Osteoblast (primary cell): ENCODE measurements at places on chromosomes 16 and 17. TPM values are rescaled to one million over a fixed set of nuclear protein-coding genes. Genes with fewer than 3 reads are reported as not detected.

- no peaks in the 10 kb centered on the region for H3K4me1 ChIP-seq
- no peaks in the 10 kb centered on the region for H3K27me3 ChIP-seq
- H3K4me3 ChIP-seq = no peak overlapping the region
- H3K27ac ChIP-seq = no peak overlapping the region
- DNase-seq = no peak
These were observed 16.6 kb downstream of the TXNDC11 start for GRCh38 chr16:11726008-11726407.

- H3K27ac ChIP-seq = no peak overlapping the region
- DNase-seq = peak; percentile 55
These were observed 24.3 kb downstream of the CENPV start for GRCh38 chr17:16328997-16329396.

DNA sequence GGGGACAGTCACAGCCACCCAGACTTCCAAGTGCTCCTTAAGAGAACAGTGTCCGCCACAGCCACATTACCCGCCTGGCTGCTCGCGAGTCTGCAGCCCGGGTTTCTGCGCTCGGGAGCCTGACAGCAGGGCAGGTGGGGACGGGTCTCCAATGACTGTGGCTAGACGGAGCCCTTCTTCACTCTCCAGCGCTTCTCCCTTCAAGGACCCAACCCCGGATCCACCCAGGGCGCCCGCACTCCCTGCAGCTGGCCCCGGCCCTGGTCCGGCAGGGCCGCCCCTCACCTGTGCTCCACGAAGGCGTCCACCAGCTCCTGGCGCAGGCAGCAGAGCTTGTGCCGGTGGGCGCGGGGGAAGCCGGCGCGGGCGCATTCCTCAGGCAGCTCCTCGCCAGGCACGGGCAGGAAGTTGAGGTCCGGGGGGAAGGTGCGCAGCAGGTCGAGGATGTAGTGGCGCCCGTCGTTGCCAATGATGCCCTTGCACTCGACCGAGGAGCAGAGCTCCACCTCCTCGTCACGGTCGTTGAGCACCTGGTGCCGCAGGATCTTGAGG, 13.9 kb downstream of the CLUH start:
- peak; percentile 84 for DNase-seq
- H3K4me3 ChIP-seq = no peak overlapping the region
- H3K27ac ChIP-seq = no peak overlapping the region
- no peaks in the 10 kb centered on the region for H3K27me3 ChIP-seq

GRCh38 chr17:29905086-29905878, 24.7 kb downstream of the SSH2 start:
- no peak overlapping the region for H3K27ac ChIP-seq
- H3K27me3 ChIP-seq = no peaks in the 10 kb centered on the region
- no peak overlapping the region for H3K4me3 ChIP-seq
- H3K36me3 ChIP-seq = no peaks in the 10 kb centered on the region
- no peak for DNase-seq

GRCh38 chr16:23278031-23278430, 24.1 kb upstream of the SCNN1B start:
- no peak overlapping the region for H3K4me3 ChIP-seq
- no peaks in the 10 kb centered on the region for H3K36me3 ChIP-seq
- H3K4me1 ChIP-seq = no peaks in the 10 kb centered on the region
- DNase-seq = no peak
- H3K27me3 ChIP-seq = peaks cover 7% of the 10 kb centered on the region

DNA sequence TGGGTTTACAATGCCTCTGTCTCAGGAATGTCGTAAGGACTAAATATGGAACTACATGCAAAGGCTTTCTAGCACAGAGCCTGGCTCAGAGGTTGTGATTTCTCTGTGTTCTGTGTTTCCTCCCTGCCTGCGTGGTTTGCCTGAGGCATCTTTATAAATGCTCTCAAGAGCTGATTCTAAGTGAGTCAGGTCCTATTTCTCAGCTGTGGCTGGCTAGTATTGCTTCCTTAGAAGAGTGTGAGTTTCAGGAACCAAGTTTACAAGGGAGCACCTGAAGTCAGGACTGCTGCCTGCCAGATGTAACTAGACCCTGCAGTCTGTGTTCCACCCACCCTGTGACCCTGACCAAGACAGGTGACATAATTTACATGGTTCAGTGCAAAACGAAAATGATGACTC, 8.0 kb upstream of the CCL1 start:
- no peak for DNase-seq
- H3K36me3 ChIP-seq = no peaks in the 10 kb centered on the region
- no peak overlapping the region for H3K4me3 ChIP-seq
- no peak overlapping the region for H3K27ac ChIP-seq

DNA sequence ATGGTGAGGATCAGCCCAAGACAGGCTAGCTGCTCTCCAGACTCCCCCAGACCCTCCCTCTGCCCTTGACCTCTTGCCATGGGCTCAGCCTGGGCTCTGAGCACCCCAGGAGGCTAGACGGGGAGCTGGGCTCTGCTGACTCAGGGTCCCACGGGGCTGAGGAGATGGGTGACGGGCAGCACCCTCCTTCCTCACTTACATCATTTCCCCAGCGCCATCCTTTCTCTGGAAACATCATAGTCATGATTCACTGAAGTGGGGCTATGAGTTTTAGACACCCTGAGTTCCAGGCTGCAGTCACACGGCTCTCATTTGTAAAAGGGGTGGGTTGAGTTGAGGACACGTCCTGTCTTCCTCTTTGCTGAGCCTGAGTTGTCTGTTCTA, 3.0 kb upstream of the ITGAX start:
- peak; percentile 84 for DNase-seq
- H3K4me1 ChIP-seq = peaks cover 5% of the 10 kb centered on the region
- no peaks in the 10 kb centered on the region for H3K27me3 ChIP-seq
- no peak overlapping the region for H3K4me3 ChIP-seq
- H3K27ac ChIP-seq = no peak overlapping the region
- no peaks in the 10 kb centered on the region for H3K36me3 ChIP-seq

DNA sequence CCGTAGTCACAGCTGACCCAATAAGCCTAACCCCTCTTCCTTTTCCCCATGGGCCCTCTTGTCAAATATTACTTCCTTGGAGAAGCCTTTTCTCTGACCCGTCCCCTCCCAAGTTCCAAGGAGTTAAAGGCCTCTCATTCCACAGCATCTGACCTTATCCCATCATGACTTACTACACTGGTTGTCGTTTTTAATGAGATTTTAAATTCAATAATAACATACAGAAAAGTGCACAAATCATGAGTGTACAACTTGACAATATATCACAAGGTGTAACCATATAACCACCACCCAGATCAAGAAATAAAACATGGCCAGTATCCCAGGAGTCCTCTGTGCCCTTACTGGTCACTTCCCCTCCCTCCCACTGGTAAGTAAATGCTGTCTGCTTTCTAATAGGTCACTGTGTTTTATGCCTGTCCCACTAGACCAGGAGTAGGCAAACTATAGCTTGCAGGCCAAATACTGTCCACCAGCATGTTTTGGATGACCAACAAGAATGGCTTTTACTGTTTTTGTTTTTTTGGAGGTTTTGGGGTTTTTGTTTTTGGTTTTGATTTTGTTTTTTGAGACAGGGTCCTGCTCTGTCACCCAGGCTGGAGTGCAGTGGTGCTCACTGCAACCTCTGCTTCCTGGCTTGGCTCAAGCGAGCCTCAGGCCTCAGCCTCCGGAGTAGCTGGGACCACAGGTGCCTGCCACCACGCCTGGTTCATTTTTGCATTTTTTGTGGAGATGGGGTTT, 1.2 kb upstream of the FDXR start:
- peak overlapping the region; percentile 75 for H3K4me3 ChIP-seq
- peaks cover 8% of the 10 kb centered on the region for H3K27me3 ChIP-seq
- H3K4me1 ChIP-seq = peaks cover 26% of the 10 kb centered on the region
- H3K27ac ChIP-seq = peak overlapping the region; percentile 80

DNA sequence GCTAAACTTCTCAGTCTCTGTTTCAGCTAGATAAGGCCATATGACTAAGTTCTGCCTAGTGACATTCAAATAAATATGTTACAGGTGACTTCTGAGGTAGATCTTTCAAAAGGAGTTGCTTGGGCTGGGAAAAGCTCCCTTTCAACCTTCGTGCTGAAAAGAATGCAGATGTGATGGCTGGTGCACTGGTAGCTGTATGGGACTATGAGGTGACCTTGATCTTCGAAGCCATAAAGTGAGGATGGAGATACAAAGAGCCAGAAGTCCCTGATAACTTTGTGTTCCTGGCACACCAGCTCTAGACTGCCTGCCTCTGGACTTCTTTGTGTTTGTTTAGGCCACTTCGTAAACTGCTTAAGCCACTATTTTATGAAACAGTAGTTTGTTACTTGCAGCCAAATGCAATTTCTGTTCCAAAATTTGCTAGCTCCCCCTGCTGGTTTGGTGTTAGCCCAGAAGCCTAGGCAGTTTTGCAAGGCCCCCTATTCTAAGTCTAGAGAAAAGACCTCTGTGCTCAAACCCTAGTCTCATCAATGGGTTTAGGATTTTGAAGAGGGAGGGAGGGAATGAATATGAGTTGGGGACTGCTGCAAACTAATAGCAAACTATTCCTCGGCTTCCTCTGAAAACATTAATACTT, 23.3 kb upstream of the ERCC4 start:
- H3K36me3 ChIP-seq = no peaks in the 10 kb centered on the region
- no peak overlapping the region for H3K27ac ChIP-seq
- no peak overlapping the region for H3K4me3 ChIP-seq
- peaks cover 3% of the 10 kb centered on the region for H3K27me3 ChIP-seq
- no peaks in the 10 kb centered on the region for H3K4me1 ChIP-seq

GRCh38 chr16:49623501-49624266, 232.2 kb downstream of the ZNF423 start:
- H3K27me3 ChIP-seq = no peaks in the 10 kb centered on the region
- H3K36me3 ChIP-seq = no peaks in the 10 kb centered on the region
- no peak overlapping the region for H3K4me3 ChIP-seq
- DNase-seq = no peak

DNA sequence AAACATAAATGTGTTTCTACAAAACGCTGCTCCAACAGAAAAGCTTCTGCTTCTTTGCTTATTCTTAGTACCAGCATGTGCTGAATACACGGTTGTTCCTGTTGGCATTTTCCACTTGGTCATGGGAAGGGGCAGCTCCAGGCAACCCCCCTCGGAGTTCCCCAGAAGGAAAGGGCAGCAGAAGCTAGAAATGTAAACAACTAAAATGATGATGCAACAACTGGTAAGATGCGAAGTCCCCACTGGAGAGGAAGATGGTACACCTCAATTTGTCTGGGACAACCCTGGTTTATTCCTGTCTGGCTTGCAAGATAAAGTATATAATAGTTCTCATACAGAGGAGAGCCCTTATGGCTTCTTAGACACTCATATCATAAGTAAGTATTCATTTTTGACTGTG, 9.2 kb upstream of the CCL13 start:
- no peak overlapping the region for H3K4me3 ChIP-seq
- no peak overlapping the region for H3K27ac ChIP-seq
- H3K27me3 ChIP-seq = no peaks in the 10 kb centered on the region
- DNase-seq = no peak
- H3K4me1 ChIP-seq = no peaks in the 10 kb centered on the region

- H3K27me3 ChIP-seq = no peaks in the 10 kb centered on the region
- no peaks in the 10 kb centered on the region for H3K36me3 ChIP-seq
- DNase-seq = no peak
- H3K4me1 ChIP-seq = peaks cover 4% of the 10 kb centered on the region
These were observed 124.9 kb downstream of the MRTFB start for GRCh38 chr16:14196011-14196410.

GRCh38 chr17:37017404-37017803, 68.7 kb downstream of the AATF start:
- H3K36me3 ChIP-seq = no peaks in the 10 kb centered on the region
- DNase-seq = no peak

The DCTPP1 gene
- total RNA-seq = 13.6 and 13.8 TPM in 2 replicates

The METRN gene
- 30.9 and 33.3 TPM in 2 replicates for total RNA-seq

The MRPL28 gene
- 50.7 and 55.4 TPM in 2 replicates for total RNA-seq

The CDH3 gene
- 0.36 and 0.59 TPM in 2 replicates for total RNA-seq

The NT5C gene
- 48.1 and 53.9 TPM in 2 replicates for total RNA-seq

The RPH3AL gene
- 2.9 and 3.2 TPM in 2 replicates for total RNA-seq

The MT1H gene
- not detected in 2 replicates for total RNA-seq
